Foreskin keratinocyte (primary cell): ENCODE measurements at places on chromosomes 2 and 18.

DNA sequence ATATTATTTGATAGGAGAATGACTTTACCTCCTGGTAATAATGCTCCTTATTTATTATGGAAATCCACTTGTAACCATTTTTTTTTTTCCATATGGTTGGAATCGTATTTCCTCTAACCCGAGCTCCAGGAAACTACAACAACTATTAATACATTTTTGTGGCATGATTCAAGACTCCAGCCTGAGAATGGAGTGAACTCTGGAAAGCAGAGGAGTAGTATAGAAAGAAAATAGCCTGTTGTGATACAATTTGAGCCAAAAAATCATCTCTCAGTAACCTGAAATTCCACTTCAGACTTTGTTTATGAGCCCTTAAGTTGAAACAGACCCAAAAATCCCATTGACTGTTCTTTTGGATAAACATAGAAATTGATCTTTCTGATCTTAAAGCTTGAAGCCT, 921.1 kb downstream of the SOCS6 start:
- no peak for DNase-seq

DNA sequence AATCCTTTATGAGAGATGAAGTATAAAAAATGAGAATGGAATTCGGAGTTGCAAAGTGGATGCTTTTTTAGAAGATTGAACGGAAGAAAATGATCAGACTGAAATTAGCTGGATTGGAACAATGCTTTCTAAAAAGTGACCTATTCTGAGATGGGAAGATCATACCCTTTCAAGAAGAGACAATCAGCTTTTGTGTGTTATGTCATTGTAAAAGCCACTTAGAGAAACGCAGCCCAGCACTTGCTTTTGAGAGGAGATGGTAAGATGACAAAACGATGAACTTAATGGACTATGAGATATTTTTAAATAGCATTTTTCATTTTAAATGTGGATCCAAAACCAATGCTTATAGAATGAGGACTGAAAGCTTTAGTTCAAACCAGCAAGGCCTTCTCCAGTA, 871.4 kb upstream of the KLHL29 start:
- no peak for DNase-seq

GRCh38 chr2:101432411-101433181, 42.3 kb downstream of the RFX8 start:
- no peak for DNase-seq

DNA sequence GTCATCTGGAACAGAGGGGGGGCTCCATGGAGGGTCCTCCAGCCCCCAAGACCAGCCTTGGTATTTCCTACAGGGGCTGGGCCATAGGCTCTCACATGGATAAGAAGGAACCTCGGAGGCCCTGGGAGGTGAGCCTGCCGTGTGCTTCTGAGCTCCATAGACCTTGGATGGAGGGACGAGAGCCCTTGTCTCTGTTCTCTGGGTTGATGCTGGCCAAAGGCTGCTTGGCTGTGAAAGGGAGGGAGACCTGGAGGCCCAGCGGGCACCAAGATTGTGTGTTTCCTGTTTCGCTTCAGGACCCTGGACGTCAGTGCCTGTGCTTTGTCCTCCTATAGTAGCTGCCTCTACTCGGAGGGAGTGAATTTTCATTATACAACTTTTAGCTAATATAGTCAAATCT, 20.8 kb downstream of the CABLES1 start:
- no peak for DNase-seq

DNA sequence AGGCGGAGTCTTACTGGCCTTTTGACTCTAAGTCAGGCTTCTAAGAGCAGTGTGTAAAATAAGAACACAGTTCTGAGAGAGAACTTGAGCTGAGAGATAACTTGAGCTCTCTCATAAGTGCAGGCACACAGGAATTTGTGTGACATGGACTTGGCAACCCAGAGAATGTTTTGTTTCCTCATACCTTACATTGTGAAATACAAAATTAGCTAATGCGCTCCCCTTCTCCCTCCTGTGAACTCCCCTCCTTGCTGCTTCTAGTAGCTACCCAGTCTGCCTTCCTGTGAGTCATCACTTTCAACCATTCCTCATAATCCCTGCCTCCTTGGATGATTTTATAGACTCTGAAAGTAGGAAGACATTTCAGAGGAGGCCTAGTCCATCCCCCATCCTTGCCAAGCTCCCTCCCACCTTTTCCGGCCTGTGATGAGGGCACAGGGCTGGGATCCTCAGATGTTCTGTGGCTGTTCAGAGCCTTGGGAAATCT, 22.6 kb downstream of the FER1L5 start:
- DNase-seq, result peak; percentile 97

DNA sequence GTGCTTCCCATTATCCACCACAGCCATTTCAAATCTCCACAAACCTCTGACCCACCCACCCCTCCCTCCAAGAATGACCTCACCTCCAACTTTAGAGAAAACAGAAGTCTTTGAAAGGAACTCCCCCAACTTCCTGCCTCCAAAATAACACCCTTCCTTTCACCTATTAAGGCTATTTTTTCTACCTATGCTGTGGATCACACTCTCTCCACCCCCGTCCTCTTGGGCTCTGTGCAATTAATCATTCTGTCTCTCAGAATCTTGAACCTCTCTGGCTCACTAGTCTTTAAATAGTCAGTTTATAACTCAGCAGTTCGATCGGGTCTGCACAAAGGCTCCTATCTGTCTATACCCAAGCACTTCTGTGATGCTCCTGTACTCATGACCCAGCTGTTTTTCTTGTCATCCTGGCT, 37.3 kb upstream of the XPO1 start:
- DNase-seq, result no peak

- peak; percentile 82 for DNase-seq
These were observed 111.7 kb downstream of the BCL11A start for GRCh38 chr2:60441800-60442199.

DNA sequence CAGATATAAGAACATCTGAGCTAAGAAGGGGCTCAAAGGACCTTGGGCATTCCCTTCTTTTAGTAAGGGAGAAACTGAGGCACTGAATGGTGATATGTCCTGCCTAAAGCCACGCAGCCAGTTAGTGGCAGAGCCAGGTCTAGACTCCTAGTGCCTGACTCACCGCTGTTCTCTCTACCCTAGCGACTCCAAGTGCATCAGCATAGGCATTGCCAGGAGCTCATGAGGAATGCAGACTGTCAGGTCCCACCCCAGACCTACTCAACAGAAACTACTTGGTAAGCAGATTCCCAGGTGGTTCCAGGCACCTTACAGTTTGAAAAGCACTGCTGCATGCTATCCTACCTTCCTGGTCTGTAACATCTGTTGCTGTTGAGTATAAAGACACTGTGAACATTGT, 158.9 kb downstream of the MSH2 start:
- DNase-seq, result no peak

GRCh38 chr2:74841641-74842040, 7.7 kb downstream of the HK2 start:
- no peak for DNase-seq

DNA sequence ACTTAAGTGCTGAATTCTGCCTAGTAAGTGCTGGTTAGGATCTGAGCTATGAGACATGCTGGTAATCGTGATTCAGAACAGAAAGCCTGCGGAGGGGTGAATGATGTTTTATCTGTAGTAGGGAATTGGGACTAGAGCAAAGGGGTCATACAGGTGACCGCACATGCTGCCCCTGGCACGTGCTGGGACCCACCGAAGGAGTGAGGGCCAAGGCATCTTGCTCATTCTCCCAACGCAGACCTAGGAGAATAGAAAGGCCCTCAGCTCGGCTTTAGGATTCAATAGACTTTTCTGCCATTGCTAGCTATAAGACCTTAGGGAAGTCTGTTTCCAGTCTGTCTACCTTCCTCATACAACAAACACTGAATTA, 8.8 kb upstream of the SMAD7 start:
- no peak for DNase-seq

DNA sequence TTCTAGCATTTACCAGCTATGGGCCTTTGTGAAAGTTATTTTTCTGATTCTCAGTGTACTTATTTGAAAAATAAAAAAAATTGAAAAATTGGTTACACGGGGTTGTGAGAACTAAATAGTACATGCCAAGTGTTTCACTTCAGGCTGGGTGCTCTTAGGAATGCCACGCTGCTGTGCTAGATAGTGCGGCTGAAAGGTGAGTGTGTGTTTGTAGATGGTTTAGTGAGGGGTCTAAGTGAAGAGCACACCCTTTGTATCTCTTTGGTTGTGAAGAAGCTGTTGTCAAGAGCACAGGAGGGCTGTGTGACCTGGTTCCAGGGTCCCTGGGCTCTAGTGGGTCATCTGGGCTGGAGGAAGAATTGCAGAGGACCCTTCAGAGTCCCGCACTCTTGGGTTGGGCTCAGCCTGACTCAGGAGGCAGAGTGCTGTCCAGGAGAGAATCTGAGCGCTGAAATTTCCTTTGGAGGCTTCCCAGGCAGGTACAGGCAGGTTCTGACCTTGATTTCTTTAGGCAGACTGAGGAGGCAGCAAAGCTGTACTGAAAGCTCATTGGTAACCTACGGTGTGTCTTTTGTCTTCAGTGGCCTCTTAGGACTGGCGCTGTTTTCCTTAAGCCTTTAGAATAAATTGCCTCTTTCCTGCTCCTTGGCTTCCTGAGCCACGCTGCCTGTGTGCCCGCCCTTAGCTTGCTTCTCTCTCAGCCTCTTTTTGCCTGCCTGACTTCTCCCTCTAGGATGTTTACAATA, 44.4 kb downstream of the MAP4K4 start:
- peak; percentile 92 for DNase-seq

DNA sequence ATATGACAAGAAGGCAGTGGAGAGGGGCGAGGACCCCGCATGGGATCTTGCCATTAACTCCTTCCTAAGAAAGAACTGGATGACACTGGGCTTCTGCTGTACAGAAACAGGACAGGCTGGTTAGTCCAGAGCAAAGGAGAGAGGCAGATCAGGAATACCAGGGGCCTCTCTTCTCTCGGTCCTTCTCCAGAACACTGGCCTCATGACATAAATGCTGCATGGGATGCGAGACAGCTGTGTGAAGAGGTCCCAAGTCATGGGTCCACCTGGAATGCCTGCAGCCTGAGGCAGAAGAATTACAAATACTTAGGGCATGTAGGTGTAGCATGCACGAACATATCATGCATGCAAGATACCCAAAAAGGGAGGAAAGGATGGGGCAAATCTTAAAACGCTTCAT, 9.1 kb downstream of the MBOAT2 start:
- DNase-seq, result no peak

- peak; percentile 55 for DNase-seq
These were observed 107.3 kb upstream of the ZFP36L2 start for GRCh38 chr2:43333656-43334144.

DNA sequence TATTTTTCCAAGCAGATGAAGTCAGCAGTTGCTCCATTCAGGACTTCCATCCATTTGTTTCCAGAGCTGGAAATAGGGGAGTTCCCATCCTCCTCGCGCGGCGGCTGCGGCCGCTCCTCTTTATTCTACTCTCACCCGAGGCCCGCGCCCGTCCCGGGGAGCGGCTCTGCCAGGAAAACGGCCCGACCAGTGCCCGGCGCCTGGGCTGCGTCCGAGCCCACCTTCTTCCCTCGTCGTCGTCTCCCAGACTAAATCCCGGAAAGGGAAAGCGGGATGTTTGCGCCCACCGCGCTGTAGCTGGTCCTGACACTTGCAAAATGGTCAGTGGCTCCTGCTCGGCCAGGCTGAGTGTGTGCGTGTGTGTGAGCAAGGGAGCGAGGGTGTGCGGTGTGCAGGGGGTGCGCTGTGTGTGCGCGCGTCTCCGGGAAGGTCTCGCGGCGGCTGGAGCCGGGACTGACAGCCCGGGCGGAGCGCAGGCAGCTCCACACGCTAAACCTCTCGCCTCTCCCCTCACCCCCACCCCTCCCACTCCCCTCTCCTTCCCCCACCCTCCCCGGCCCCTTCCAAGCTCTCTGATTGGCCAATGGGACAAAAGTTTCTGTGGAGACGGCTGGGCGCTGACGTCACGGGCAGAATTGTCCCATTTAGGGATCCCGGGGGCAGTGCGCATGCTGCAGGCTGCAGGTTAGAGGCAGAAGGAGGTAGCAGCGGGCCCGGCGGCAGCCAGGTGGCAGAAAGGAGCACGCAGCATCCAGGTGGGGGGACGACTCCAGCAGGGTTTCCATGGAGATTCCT, at the start of gene NOL4:
Gene NOL4, minus strand, starts transcription at position 491 of the 795 bp plus-strand sequence. CDS start 1,660 bp downstream, outside the sequence.
- no peak for DNase-seq

DNA sequence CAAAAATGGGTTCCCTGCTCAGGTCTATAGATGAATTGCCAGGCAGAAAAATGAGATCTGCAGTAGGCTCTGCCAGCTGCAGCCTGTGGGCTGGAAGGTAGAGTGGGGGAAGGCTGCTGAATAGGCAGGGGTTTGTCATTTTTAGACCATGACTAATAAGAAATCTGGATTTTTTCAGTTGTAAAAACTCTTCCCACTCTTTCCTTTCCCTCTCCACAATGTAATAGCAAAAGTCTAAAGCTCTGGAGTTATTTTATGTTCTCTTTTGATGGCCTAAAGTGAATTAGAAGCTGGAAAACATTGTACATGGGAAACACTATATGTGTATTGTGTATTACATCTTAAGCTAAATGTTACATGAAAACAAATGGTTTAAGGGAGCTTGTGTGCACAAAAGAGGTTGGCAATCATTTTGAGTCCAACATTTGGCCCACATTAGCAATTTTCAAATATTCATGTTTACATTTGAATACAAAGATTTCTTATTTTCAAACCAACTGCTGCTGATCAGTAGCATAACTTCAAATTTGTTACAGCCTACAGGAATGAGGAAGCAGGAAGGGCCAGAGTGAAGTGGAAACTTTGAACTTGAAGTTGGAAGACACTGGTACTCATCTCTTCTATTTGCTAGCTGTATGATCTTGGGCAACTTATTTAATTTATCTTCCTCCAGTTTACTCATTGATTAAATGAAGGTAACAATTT, 407.1 kb downstream of the SLC4A3 start:
- peak; percentile 18 for DNase-seq

DNA sequence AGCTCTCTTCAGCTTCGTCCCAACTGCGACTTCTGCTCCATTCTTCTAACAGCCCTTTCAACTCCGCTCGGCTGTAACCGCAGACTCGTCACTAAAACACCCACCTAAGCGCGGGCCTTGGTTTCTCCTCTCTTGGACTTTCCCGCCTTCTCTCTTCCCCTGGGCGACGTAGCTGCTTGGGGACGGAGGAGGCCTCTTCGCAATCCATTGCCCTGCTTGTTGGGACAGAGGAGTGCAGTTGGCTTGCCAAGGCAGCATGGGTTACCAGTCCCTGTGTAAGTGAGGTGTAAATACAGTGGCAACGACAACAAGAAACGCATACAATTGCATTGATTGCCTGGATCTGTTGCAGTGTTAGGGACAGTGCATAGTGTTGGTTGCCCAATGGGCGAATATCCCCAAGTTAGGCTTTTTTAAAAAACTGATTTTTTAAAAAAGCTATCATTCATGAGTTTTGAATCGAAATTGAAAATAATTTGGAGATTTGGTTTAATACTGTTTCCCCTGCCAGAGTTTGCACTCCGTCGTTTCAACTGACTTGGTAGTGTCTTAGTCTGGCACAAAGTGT, 484 bp upstream of the DARS1 start:
- no peak for DNase-seq

GRCh38 chr2:63665846-63666475, 77.2 kb downstream of the MDH1 start:
- DNase-seq, result peak; percentile 39

GRCh38 chr2:62406573-62407043, 99.4 kb downstream of the TMEM17 start:
- DNase-seq, result no peak

GRCh38 chr18:653512-653911, 3.9 kb upstream of the TYMS start:
- no peak for DNase-seq

- DNase-seq, result no peak
These were observed 30.5 kb upstream of the ARMC9 start for GRCh38 chr2:231167745-231168459.

- DNase-seq, result no peak
These were observed 133.1 kb downstream of the NEDD4L start for GRCh38 chr18:58177004-58177717.

- DNase-seq, result peak; percentile 15
These were observed 9.0 kb upstream of the SCN9A start for GRCh38 chr2:166384774-166385173.
